Right ventricle myocardium inferior (tissue), 1 donor: ENCODE measurements at places on chromosomes 16 and 17. TPM values are rescaled to one million over a fixed set of nuclear protein-coding genes. Genes with fewer than 3 reads are reported as not detected.

The OSGIN1 gene
- 8.2 TPM for total RNA-seq

GRCh38 chr17:44310609-44311376, 2.4 kb downstream of the RUNDC3A start:
- DNase-seq = no peak

- no peak for DNase-seq
These were observed 243.0 kb upstream of the MYOCD start for GRCh38 chr17:12422651-12423050.

DNA sequence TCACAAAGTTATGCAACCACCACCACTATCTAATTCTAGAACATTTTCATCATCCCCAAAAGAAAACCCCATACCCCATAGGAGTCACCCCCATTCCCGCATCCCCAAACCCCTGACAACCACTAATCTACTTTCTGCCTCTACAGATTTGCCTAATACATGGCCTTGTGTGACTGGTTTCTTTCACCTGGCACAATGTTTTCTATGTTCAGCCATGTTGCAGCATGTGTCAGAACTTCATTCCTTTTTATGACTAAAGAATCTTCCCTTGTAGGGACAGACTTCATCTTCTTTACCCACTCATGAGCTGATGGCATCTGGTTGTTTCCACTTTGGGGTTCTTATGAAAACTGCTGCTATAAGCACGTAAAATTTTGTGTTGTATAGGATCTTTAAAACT, 34.6 kb downstream of the CYTH1 start:
- no peak for DNase-seq

The KRTAP1-1 gene
- total RNA-seq = not detected

- DNase-seq = peak; percentile 64
These were observed 119.2 kb downstream of the METRNL start for GRCh38 chr17:83198366-83199341.
